ENCODE measurements at places on chromosomes 7 and 10.

DNA sequence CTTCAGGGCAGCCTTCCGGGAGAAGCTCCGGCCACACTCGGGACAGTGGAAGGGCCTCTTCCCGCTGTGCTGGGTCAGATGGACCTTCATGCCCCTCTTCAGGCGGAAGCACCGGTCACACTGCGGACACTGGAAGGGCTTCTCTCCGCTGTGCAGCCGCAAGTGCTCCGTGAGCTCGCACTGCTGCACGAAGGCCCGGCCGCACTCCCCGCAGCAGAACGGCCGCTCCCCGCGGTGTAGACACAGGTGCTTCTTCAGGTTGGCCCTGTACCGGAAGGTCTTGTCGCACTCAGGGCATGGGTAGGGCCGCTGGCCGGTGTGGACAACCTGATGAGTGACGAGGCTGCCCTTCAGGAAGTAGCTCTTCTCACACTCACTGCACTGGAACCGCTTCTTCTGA is 14.2 kb upstream of the ZNF786 start:
- no peak for DNase-seq

- no peak for DNase-seq
These were observed 1248.5 kb upstream of the LRRN3 start for GRCh38 chr7:109842386-109842785.

GRCh38 chr7:101588131-101588935 is 40.8 kb downstream of the MYL10 start:
- DNase-seq = no peak

GRCh38 chr10:103921750-103922195 is 3.8 kb upstream of the STN1 start:
- no peak for DNase-seq

DNA sequence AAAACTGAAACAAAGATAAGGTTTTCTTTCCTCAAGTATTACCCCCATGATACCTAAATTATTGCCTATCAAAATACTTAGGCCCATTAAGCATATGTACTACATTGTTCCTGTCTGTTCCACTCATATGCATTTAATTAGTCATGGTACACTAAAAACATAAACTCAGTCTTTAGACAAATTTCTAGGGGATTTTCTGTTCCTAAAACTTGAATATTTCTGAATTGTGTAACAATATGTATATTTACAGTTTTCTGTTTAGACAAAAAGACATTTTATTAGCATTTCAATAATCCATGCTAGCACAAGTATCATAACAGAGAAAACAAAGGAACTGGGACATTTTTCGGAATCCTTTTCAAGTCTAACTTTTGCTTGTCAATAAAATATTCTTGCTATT is 234.2 kb downstream of the CRPPA start:
- no peak for DNase-seq

- DNase-seq = no peak
These were observed 186.1 kb upstream of the KLF14 start for GRCh38 chr7:130920122-130920521.

GRCh38 chr10:96017191-96017687 is 26.1 kb upstream of the CCNJ start:
- no peak for DNase-seq
